Right cardiac atrium (tissue), 5 donors: ENCODE measurements at places on chromosomes 13 and 19.

- no peak for DNase-seq
Measured at GRCh38 chr13:86201477-86201876, 402.3 kb upstream of the SLITRK6 start.

- DNase-seq, result no peak
Measured at GRCh38 chr13:111484959-111485358, 164.5 kb downstream of the TEX29 start.

- no peak for DNase-seq
Measured at GRCh38 chr13:106374631-106375030, 160.8 kb downstream of the EFNB2 start.

GRCh38 chr19:45828523-45828922 lies 13.4 kb upstream of the RSPH6A start:
- DNase-seq, result no peak

DNA sequence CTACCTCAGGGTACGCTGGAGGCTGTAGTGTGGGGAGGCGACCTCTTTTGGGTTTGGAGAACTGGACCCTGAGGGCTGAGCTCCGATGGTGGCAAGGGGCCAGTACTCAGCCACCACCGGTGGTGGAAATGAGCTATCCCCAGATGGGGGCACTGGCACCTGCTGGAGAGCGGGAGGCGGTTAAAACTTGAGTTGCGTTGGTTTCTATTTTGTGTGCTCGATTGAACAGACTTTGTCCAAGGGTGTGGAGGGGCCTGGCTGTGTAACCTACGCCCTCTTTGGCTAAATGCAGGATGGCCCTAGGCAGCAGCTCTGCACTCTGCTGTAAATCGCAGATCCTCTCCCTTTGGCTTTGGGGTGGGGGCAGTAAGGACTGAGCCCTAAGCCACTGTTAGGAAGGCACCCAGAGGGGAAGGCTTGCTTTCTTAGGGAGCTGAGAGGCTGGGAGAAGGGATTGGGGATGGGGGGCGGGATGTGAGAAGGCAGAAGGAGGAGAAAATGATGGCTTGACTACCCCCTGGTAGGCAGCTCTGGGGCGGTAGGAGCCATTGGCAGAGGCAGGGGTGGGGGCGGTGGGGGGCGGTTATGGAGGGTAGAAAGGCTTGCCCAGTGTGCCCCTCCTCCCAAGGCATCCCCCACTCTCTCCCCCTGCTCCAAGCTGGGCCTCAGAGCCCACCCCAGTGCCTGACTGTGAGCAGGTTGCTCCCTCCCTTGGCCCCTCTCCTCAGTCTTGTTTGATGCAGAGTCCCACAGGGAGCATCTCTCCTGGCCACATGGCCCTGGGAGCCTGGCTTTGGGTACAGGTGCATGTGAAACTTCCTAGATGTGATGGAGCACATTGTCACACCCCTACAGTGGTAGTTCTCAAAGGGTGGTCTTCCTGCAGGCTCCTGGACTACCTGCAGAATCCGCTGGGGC lies 5.0 kb downstream of the VSTM2B start:
- no peak for DNase-seq

GRCh38 chr13:89695343-89696257 lies 1651.9 kb upstream of the MIR17HG start:
- no peak for DNase-seq

GRCh38 chr13:92512852-92513251 lies 713.8 kb upstream of the GPC6 start:
- DNase-seq, result peak; percentile 7

GRCh38 chr13:98691360-98691759 lies 61.1 kb downstream of the SLC15A1 start:
- no peak for DNase-seq

DNA sequence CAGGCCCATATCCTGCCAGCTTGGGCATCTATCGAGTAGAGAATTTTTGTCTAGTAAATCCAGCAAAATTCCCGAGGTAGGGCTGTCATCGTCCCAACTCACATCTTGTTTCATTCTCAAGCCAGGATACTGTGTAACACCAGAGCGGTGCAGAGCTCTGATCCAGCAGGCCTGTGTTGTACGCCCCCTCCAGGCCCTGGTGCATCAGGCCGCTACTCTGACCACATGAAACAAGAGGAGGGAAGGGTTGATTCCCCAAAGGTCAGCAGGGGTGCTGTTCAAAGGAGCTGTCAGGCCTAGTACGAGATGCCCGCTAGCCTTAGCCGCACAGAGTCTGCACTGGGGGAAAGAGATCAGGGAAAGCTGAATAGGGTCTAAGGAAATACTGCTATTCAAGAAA lies 276.0 kb downstream of the SLC7A1 start:
- DNase-seq, result no peak

- DNase-seq, result no peak
Measured at GRCh38 chr13:91745967-91746366, 347.5 kb downstream of the GPC5 start.

GRCh38 chr13:112447306-112447705 lies 71.2 kb downstream of the SPACA7 start:
- DNase-seq, result no peak
